ENCODE measurements at places on chromosomes 16 and 17.
A peak's percentile ranks its signal among the peaks of the same experiment; 100 is the strongest.

GRCh38 chr16:78445818-78446217 lies 346.4 kb downstream of the WWOX start:
- H3K4me3 ChIP-seq: no peak overlapping the region
- H3K27me3 ChIP-seq: no peaks in the 10 kb centered on the region
- H3K27ac ChIP-seq: no peak overlapping the region
- DNase-seq: no peak
- peaks cover 5% of the 10 kb centered on the region for H3K4me1 ChIP-seq

DNA sequence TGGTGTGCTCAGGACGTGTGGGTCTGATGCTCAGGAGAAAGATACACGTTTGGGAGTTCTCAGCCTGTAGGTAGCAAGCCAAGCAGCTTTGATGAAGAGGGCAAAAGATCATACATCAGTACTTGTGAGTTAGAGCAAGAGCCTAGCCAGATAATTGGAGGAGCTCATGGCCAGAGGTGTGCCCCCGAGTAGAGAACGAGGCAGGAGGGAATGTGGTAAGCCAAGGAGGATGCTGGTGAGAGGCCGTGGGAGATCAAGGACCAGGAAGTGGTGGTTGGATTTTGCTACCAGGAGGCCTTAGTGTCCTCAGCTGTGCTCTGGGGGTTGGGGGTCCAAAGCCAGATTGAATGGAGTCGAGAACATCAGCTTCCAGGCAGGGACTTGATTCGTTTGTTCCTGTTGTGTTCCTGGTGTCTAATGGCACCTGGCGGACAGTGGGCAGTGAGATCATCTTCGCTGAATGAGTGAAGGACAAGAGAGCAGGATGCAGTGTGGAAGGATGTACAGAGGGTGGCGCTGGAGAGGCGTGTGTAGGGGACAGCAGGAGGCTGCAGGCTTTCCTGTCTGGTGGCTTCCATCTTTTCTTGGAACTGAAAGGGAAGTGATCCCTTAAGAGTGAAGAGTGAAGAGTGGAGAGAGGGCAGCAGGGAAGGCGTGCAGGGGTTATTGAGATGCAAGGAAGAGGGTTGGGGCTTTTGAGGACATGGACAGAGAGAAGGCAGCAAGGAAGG lies 11.6 kb downstream of the FBXL19 start:
- no peaks in the 10 kb centered on the region for H3K4me1 ChIP-seq
- no peak overlapping the region for H3K4me3 ChIP-seq
- peak; percentile 87 for DNase-seq
- H3K36me3 ChIP-seq: peaks cover 59% of the 10 kb centered on the region

DNA sequence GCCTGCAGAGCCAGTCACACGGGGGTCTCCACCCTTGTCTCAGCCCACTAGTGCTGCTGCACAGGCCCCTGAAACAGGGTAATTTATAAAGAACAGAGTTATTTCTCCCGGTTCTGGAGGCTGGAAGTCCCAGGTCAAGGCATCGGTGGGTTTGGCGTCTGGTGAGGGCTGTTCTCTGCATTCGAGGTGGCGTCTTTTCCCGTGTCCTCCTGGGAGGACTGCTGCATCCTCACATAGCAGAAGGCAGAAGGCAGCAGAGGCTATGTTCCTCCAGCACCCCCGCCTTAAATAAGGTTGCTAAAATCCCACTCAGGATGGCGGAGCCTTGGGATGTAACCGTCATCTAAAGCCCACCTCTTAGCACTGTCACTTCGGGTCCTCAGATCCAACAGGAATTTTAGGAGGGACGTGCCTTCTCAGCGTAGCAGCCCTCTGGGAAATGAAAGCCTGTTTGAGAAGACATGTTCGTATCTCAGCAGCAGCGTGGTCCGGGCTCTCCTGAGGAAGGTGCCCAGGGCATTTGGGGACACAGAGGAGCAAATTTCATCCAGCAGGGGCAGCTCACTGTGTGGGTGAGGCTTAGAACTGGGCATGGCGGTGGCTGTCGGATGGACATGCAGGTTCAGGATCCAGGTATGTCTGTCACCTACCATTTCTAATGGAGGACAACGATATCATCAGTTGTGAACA lies 221.6 kb upstream of the CHMP6 start:
- DNase-seq: no peak
- no peaks in the 10 kb centered on the region for H3K36me3 ChIP-seq
- no peak overlapping the region for H3K27ac ChIP-seq

- no peaks in the 10 kb centered on the region for H3K27me3 ChIP-seq
- H3K27ac ChIP-seq: no peak overlapping the region
- H3K4me1 ChIP-seq: peaks cover 4% of the 10 kb centered on the region
Observed at GRCh38 chr16:84378567-84378966, 10.2 kb downstream of the ATP2C2 start.

DNA sequence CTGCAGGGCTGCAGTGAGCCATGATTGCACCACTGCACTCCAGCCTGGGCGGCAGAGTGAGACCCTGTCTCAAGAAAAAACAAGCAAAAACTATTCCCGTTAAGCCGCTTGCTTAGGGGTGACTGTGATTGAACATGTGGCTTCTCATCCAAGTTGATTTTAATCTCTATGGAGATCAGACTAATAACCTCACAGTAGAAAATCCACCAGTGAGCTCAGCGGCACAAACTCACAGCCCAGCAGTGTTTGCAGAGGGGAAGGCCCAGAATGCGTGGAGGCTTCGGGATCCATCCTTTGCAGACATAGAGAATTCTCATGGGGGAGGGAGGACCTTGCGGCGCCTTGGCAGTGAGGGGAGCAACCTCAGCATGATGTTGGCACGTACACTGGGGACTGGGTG lies 7.4 kb downstream of the BANP start:
- H3K4me1 ChIP-seq: no peaks in the 10 kb centered on the region
- no peaks in the 10 kb centered on the region for H3K27me3 ChIP-seq
- no peak overlapping the region for H3K4me3 ChIP-seq
- no peak for DNase-seq
- peaks cover 11% of the 10 kb centered on the region for H3K36me3 ChIP-seq

DNA sequence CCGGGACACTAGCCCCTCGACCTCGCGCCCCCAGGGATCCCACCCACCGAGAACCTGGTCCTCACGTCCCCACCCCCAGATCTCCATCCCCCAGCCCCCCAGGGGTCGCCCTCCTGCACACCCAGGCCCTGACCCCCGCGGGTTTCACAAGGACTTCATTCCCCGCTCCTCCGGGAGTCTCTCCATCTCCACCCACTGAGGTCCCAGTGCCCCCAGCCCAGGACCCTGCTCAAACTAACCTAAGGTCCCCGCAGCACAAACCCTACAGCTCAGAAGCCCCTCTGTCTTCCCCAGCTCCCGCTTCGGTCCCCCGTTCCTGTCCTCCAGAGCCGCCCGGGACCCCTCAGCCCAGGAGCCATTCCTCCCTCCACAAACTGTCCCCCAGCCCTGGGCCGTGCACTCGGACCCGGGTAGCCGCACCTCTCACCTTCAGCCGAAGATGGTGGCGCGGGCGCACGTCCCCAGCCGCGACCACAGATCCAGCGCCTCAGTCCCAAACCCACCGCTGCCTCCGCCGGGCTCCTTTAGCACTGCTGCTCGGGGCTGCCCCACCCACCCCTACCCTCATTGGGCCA lies at the start of gene MYH10:
Gene MYH10, minus strand, starts transcription at position 499 of the 575 bp plus-strand sequence. CDS start 7,479 bp downstream, outside the sequence.
- DNase-seq: no peak
- peaks cover 10% of the 10 kb centered on the region for H3K4me1 ChIP-seq
- H3K4me3 ChIP-seq: peak within 1 kb of the TSS; percentile 99
- no peaks in the 10 kb centered on the region for H3K27me3 ChIP-seq
- peaks cover 5% of the 10 kb centered on the region for H3K36me3 ChIP-seq

DNA sequence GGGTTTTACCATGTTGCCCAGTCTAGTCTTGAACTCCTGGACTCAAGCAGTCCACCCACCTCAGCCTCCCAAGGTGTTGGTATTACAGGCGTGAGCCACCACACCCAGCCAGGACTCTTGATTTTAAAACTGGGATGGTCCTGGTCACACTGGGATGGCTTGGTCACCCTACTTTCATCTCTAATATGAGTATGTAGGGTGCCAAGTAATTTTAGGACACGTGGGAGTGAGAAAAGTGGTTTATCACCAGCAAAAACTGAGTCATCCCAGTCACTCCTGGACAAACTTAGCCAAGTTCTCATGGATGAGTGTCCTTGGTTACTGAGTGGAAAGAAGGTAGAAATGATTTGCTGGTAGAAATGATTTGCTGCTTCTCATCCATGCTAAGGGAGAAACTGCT lies 9.9 kb downstream of the CLEC19A start:
- H3K36me3 ChIP-seq: no peaks in the 10 kb centered on the region
- H3K4me1 ChIP-seq: no peaks in the 10 kb centered on the region
- no peak overlapping the region for H3K27ac ChIP-seq
- DNase-seq: no peak
- no peak overlapping the region for H3K4me3 ChIP-seq

GRCh38 chr17:38702166-38702915 lies 2.7 kb upstream of the MLLT6 start:
- H3K4me3 ChIP-seq: peak overlapping the region; percentile 64
- H3K27me3 ChIP-seq: peaks cover 67% of the 10 kb centered on the region
- peak; percentile 88 for DNase-seq

- H3K27me3 ChIP-seq: no peaks in the 10 kb centered on the region
- DNase-seq: no peak
- no peaks in the 10 kb centered on the region for H3K4me1 ChIP-seq
- H3K4me3 ChIP-seq: no peak overlapping the region
- no peak overlapping the region for H3K27ac ChIP-seq
Observed at GRCh38 chr17:81000334-81000630, 8.6 kb downstream of the CHMP6 start.

DNA sequence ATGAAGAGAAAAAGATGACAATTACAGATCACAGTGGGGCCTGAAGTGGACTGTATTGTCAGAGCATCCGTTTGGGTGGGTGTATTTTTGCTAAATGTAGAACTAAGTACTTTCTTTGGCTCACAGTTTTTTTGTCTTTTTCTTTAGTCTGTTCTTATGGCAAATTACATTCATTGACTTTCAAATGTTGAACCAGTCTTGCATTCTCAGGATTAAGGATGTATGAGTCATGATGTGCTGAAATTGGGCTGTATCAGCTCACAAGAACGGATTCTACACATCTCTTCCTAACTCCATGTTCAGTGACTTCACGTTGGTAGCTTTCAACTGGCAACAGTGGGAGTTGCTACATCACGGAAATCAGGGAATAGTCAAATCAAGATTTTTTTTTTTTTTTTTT lies 66.5 kb downstream of the TEX2 start:
- DNase-seq: no peak
- peaks cover 4% of the 10 kb centered on the region for H3K4me1 ChIP-seq
- no peak overlapping the region for H3K4me3 ChIP-seq
- no peak overlapping the region for H3K27ac ChIP-seq

GRCh38 chr17:27518545-27519521 lies 62.6 kb downstream of the KSR1 start:
- H3K4me3 ChIP-seq: no peak overlapping the region
- no peaks in the 10 kb centered on the region for H3K36me3 ChIP-seq
- H3K27ac ChIP-seq: no peak overlapping the region
- no peak for DNase-seq

- no peak for DNase-seq
- no peak overlapping the region for H3K27ac ChIP-seq
- peaks cover 6% of the 10 kb centered on the region for H3K4me1 ChIP-seq
- H3K36me3 ChIP-seq: no peaks in the 10 kb centered on the region
Observed at GRCh38 chr17:33451221-33451620, 158.1 kb upstream of the ASIC2 start.

DNA sequence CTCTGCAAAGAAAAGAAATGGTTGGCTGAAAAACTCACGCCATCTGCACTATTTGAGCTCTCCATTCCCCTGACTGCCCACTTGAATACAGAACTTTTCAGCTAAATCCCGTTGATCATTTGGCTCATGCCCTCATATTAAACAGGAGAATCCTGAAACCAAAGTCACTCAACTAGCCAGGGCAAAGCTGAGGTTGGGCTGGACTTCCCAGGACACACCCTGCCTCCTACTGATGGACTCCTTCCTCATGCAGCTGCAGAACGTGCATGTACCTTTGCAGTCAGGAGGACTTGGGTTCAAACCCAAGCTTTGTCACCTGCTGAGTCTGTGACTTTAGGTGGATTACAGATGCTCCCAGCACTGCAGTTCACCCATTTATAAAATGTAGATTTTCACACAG lies 7.7 kb downstream of the ASIC2 start:
- H3K27ac ChIP-seq: no peak overlapping the region
- DNase-seq: no peak
- H3K4me3 ChIP-seq: no peak overlapping the region
- no peaks in the 10 kb centered on the region for H3K36me3 ChIP-seq
- H3K4me1 ChIP-seq: no peaks in the 10 kb centered on the region
- peaks cover 10% of the 10 kb centered on the region for H3K27me3 ChIP-seq

DNA sequence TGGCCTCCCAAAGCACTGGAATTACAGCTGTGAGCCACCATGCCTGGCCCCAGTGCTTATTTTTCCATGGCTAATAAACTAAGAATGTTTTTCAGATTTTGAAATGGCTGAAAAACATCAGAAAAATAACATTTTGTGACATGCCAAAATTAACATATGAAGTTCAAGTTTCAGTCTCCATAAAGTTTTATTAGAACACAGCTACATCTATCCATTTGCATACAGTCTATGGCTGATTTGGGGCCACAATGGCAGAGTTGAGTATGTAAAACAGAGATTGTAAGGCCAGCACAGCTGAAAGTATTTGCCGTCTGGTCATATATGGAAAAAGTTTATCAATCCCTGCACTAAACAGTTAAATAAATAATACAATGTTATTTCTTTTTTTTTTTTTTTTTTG lies 13.8 kb upstream of the NDUFAB1 start:
- H3K4me1 ChIP-seq: no peaks in the 10 kb centered on the region
- no peaks in the 10 kb centered on the region for H3K27me3 ChIP-seq
- H3K4me3 ChIP-seq: no peak overlapping the region
- no peak overlapping the region for H3K27ac ChIP-seq
- H3K36me3 ChIP-seq: peaks cover 34% of the 10 kb centered on the region
- DNase-seq: no peak

DNA sequence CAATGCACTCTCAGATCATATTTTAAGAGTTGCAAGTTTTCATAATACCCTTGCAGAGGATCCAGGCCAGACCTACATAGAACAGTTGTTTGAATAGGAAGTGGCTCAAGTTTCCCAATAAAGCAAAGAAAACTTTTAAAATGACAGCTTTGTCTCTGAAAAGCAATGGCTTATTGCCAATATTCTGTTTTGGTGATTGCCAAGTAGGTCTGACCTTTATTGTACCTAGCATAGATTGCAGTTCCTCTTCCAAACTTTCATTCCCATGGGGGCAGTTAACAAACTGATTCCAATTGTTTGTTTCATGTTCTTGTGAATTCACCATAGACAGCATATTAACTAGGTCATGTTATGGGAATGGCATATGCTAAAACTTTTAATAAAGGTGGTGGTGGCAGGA lies 664.6 kb upstream of the CA10 start:
- H3K27ac ChIP-seq: no peak overlapping the region
- no peak overlapping the region for H3K4me3 ChIP-seq
- no peaks in the 10 kb centered on the region for H3K27me3 ChIP-seq
- no peak for DNase-seq

GRCh38 chr17:76271669-76272540 lies 6.8 kb downstream of the UBALD2 start:
- no peak overlapping the region for H3K4me3 ChIP-seq
- no peaks in the 10 kb centered on the region for H3K27me3 ChIP-seq
- H3K4me1 ChIP-seq: peaks cover 2% of the 10 kb centered on the region
- DNase-seq: peak; percentile 79
- H3K27ac ChIP-seq: no peak overlapping the region
- peaks cover 10% of the 10 kb centered on the region for H3K36me3 ChIP-seq
